ENCODE measurements at places on chromosomes 2 and 18. TPM values are rescaled to one million over a fixed set of nuclear protein-coding genes. Genes with fewer than 3 reads are reported as not detected.

Gene GALNT14
- total RNA-seq = 0.83 TPM

Gene DUSP2
- total RNA-seq = 1.0 TPM

Gene CFAP53
- 0.99 TPM for total RNA-seq

- H3K4me1 ChIP-seq = no peaks in the 10 kb centered on the region
- H3K4me3 ChIP-seq = no peak overlapping the region
- DNase-seq = no peak
- no peak overlapping the region for H3K27ac ChIP-seq
Observed at GRCh38 chr2:5472673-5473072, 219.5 kb upstream of the SOX11 start.

DNA sequence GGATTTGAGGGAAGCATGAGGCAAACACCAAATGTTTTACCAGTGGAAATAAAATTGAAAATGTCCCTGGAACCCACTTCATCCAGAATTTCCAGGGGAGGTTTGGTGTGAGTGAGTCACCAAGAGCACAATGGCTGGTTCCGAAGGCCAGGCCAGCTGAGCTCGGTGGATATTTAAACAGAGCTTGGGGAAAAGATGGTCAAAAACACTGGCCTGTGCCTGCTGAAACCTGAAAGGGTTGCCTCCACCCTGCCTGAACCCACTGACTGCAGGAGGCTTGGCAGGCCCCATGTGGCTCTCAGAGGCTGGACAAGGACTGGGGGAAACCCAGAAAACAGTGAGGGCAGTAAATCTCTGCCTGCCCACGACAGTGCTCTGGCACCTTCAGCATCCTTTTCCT is 93.9 kb downstream of the TTC32 start:
- no peak for DNase-seq
- H3K4me1 ChIP-seq = no peaks in the 10 kb centered on the region
- no peak overlapping the region for H3K27ac ChIP-seq
- no peaks in the 10 kb centered on the region for H3K36me3 ChIP-seq

- no peak overlapping the region for H3K27ac ChIP-seq
- H3K27me3 ChIP-seq = no peaks in the 10 kb centered on the region
- H3K4me1 ChIP-seq = no peaks in the 10 kb centered on the region
- H3K4me3 ChIP-seq = no peak overlapping the region
- H3K36me3 ChIP-seq = no peaks in the 10 kb centered on the region
- DNase-seq = peak; percentile 32
Observed at GRCh38 chr2:138373993-138374408, 127.6 kb upstream of the SPOPL start.

GRCh38 chr2:134508391-134508790 is 210.4 kb downstream of the TMEM163 start:
- no peaks in the 10 kb centered on the region for H3K36me3 ChIP-seq
- H3K4me1 ChIP-seq = no peaks in the 10 kb centered on the region
- no peaks in the 10 kb centered on the region for H3K27me3 ChIP-seq
- no peak for DNase-seq
- no peak overlapping the region for H3K4me3 ChIP-seq

GRCh38 chr2:203719456-203720410 is 13.3 kb downstream of the CD28 start:
- H3K4me3 ChIP-seq = no peak overlapping the region
- no peaks in the 10 kb centered on the region for H3K4me1 ChIP-seq
- no peak for DNase-seq
- no peak overlapping the region for H3K27ac ChIP-seq

- no peak overlapping the region for H3K4me3 ChIP-seq
- DNase-seq = no peak
- H3K36me3 ChIP-seq = no peaks in the 10 kb centered on the region
- no peak overlapping the region for H3K27ac ChIP-seq
Observed at GRCh38 chr2:122070241-122070731, 314.8 kb downstream of the TSN start.

- no peaks in the 10 kb centered on the region for H3K27me3 ChIP-seq
- H3K27ac ChIP-seq = no peak overlapping the region
- H3K4me3 ChIP-seq = no peak overlapping the region
- H3K36me3 ChIP-seq = peaks cover 6% of the 10 kb centered on the region
Observed at GRCh38 chr2:196143730-196144131, 27.6 kb downstream of the STK17B start.

- no peak overlapping the region for H3K27ac ChIP-seq
- no peaks in the 10 kb centered on the region for H3K4me1 ChIP-seq
- H3K27me3 ChIP-seq = no peaks in the 10 kb centered on the region
- no peaks in the 10 kb centered on the region for H3K36me3 ChIP-seq
Observed at GRCh38 chr2:1586251-1586922, 157.9 kb downstream of the PXDN start.

GRCh38 chr18:61869636-61870035 is 23.2 kb downstream of the RNF152 start:
- peak overlapping the region; percentile 74 for H3K27ac ChIP-seq
- H3K4me3 ChIP-seq = no peak overlapping the region
- no peaks in the 10 kb centered on the region for H3K27me3 ChIP-seq
- peaks cover 16% of the 10 kb centered on the region for H3K4me1 ChIP-seq
- no peaks in the 10 kb centered on the region for H3K36me3 ChIP-seq
